ENCODE measurements at places on chromosomes 13 and 19.

DNA sequence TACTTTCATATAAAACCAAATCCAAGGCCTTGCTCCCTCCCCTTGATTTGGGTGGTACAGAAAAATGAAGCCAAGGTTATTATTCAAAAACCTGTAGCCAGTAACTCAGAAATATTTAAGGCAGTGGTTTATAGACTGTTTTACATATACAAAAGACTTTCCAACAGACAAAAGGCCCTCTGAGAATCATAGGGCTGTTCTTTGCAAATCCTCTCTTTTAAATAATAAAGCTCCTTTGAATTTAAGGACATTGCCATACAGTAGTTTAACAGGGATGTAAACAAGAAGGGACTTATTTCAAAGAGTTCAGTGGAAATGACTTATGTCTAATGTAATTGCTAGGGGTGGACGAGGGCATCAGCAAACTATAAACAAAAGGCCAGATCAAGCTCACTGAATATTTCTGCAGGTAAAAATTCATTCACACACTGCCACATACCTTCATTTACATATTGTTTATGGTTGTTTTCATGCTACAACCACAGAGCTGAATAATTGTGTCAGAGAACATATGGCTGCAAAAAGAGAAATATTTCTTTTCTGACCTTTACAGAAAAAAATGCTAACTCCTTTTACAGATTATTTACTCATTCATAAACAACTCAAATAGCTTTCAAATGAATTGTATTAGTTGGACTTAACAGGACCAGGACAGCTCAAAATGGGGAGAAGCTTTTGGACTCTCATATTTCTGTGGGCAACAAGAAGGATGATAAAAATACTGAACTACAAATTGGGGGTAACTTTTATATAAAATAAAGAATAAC is 665.6 kb downstream of the SLITRK1 start:
- DNase-seq, result no peak

DNA sequence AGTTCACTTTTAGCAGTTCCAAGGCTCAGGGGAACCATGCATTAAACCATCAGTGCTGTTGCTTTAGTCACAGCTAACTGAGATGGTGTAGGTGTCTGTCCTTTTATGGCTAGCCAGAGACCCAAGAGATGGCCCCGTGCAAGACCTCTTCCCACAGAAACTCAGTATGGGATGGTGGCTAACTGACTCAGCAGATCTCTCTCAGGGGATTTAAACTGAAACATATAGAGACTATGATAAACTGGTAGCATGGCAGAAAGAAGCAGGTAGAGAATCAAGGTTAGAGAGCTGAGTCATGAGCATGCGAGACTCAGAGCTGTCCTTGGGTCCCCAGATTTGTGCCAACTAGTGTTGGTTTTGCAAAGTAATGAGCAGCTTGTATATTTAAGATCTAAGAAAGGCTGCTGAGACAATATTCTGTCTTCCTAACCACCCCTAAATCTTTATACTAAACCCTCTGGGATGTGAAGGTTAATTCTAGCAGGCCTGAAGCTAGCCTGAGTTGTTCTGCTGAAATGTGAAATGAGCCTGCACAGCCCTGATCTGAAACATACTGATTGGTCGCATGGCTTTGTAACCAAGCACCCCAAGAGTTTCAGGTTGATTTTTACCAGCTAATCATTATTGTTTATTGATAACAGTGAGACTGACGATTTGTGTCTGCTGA is 6.5 kb upstream of the SCEL start:
- no peak for DNase-seq

DNA sequence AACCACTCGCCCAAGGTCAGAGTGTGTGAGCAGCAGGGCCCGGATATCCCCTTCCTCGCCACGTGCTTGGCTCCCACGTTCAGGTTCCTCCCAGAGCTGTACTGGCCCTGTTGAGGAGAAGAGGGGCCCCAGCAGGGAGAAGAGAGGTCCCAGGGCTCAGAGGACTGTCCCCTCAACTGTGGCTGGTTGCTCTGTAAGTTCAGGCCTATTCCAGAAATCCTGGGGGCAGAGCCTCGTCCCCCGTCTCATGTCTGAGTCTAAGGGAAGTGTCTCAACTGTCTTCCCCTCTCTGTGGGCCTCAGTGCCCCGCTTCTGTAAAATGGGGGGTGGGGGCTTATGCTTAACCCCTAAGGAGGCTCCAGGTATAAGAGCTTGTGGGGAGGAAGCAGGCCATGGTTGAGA is 3.9 kb downstream of the PPP5C start:
- DNase-seq, result peak; percentile 57

DNA sequence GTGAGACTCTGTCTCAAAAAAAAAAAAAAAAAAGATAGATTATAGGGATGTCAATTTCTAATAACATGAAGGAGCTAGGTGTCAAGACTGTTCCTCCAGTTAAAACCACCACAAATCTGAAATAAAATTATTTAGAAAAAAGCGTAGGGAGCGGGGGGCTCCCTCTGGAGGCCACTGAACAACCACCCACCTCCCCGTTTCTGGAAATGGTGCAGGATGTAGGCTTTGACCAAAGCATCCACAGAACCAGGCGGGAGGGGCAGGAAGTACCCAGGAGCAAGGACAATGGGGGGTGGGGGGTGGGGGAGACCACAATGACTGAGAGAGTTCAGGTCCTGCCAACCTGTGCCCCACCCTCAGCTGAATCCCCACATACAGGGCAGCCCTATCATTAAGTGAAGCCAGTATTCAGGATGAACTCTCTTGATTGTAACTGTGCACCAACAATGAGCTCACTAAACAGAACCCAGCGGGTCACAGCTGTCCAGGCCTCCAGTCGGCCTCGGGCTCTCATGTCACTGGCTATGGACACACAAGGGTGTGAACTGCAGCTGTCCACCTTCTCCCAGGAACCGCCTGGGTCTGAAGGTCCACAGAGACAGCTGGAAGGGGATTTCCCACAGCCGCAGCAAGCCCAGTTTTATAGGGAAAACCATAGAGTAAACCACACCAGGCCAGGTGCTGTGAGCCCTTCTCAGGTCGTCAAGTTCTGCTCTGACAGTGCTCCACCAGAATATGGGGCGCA is 6.6 kb downstream of the ZSCAN18 start:
- no peak for DNase-seq

GRCh38 chr13:102626928-102627327 is 30.1 kb downstream of the TPP2 start:
- no peak for DNase-seq

GRCh38 chr19:34226036-34226435 is 28.3 kb upstream of the GARRE1 start:
- DNase-seq, result peak; percentile 41

- no peak for DNase-seq
Measured at GRCh38 chr13:36879218-36879938, 40.7 kb downstream of the SMAD9 start.

GRCh38 chr13:113566227-113566561 is 18.4 kb upstream of the TFDP1 start:
- DNase-seq, result no peak

- peak; percentile 56 for DNase-seq
Measured at GRCh38 chr19:10271543-10272086, 695 bp downstream of the ICAM1 start.

- DNase-seq, result no peak
Measured at GRCh38 chr19:5217171-5217570, 123.4 kb downstream of the PTPRS start.

GRCh38 chr13:104592545-104593250 is 1526.5 kb upstream of the SLC10A2 start:
- no peak for DNase-seq

- DNase-seq, result peak; percentile 92
Measured at GRCh38 chr19:13839130-13839937, 37.6 kb upstream of the NANOS3 start.

DNA sequence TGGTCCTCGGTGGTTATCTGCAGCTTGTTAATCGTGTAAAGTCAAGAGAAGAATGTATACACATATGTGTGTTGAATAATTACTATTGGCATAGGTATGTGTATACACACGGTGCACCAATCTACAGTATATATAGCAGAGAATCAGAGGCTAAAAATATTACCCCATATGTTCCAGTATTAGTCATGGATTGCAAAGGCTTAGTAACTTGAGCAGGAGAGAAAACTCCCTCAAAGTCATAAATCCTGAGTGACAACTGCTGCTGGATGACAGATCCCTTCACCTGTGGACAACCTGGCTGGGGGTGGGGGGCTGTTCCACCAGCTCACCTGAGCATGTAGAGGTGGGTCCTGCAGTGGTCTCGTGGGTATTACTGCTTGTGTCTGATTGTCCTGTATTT is 185.0 kb downstream of the ZNF536 start:
- DNase-seq, result no peak

DNA sequence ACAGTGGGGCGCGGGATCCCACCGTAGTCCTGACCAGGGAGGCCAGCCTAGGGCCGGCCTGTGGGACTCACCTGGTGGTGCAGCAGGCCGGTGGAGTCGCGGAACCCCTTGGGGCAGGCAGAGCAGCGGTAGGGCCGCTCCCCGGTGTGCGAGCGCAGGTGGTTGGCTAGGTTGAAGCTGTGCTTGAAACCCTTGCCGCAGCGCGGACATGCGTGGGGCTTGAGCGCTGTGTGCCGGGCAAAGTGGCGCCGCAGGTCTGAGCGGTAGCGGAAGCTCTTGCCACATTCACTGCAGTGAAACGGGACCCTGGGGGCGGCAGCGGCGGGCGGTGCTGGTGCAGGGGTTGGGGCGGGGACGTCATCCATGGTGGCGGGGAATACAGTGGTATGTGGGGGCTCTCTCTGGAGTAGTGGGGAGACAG is 1.8 kb downstream of the FIZ1 start:
- DNase-seq, result no peak

GRCh38 chr13:35455022-35455421 is 21.5 kb downstream of the MAB21L1 start:
- DNase-seq, result no peak

DNA sequence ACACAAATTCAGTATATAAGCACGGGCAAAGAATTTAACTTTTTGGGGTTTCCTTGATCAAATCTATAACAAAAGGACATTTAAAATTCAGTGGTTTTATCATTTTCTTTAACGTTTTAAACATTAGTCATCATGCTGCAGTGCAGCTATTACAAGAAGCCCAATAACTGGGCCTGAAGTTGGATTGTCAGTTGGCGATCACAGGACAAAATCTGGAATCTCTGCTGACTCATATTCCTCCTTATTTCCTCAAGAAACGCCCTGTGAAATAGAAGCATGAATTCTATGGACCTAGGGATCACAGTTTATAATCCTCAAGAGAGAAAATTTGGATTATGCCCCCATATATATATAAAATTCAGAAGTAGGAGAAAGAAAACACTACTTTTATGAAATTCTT is 971.6 kb upstream of the MIR17HG start:
- DNase-seq, result no peak

DNA sequence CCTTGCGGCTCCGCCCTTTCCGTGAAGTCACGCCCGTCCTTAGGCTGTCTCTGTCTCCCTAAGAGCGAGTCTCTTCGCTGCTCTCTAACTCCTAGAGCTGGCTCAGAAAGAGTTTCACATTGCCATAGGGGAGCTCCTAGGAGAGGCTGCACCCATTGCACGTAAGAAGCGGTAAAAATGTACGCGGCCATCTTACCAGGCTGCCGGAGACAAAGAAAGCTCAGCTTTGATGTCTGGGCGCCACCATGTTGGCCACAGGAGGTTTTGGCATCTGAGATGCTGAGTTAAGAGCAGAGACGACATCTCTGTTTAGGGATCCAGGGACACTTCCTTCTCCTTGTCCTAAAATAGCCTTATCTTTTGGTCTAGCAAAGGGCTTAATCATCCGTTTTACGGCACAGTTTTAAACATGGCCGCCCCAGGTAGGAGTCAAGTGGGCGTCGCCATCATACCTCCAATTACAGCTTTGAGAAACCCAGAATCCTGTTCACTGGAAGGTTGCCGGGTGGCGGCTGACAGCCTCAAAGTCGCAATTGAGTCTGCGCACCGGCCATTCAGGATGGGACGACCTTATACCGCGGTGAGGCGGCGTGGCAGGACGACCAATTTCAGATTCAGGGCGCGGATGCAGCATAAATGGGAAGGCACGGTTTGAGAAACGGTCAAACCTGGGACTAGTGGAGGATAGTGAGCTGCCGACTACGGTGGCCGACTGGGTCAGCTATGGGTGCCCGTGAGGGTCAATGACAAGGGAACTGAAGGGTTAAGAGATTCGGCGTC is at the start of gene ZNF793:
TSS of gene ZNF793 (plus strand) at position 553 of the 780 bp plus-strand sequence. CDS start 16,501 bp downstream, outside the sequence.
- DNase-seq, result peak; percentile 83

- no peak for DNase-seq
Measured at GRCh38 chr13:48571126-48571913, 38.4 kb upstream of the RCBTB2 start.

- no peak for DNase-seq
Measured at GRCh38 chr13:20997301-20998161, 63.9 kb downstream of the LATS2 start.

DNA sequence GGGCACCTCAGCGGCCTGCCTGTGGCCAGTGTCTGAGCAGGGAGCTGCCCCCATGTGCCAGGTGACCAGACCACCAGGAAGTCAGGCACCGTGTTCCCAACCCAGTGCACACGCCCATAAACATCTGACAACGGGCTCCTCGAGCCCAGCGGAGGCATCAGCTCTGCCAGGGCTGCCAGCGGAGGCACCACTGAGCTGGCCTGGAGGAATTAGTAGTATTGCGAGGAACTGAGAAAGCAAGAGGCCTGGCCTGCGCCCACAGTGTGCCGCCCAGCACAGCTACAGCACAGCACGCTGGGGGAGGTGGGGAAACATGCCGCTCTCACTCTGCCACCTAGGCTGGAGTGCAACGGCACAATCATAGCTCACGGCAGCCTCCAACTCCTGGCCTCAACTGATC is 44.6 kb downstream of the ANKRD27 start:
- no peak for DNase-seq

DNA sequence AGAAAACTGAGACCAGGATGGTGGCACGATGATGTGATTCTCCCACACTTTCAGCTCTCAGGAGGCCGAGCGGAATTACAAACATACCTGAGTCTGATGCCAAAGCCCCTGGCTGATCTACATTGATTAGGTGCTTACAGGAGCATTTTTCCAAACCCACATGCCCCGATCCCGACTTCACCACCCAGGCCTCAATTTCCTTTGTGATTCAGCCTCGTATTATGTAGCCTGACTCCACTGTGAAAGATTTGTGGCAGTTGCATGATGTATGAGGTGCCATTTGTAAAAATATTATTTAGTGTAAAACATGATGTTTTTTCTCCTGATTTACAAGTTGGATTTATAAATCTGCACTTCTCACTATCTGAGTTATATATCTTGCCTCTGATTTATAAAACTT is 118.0 kb downstream of the TSHZ3 start:
- DNase-seq, result no peak

Data from activated CD4-positive, alpha-beta T cell treated with anti-CD3 and anti-CD28 coated beads, Interleukin-2, amount 50 U/mL, for 48 hours (primary cell).